Kidney glomerular epithelial cell (primary cell): ENCODE measurements at places on chromosomes 6 and 20.

GRCh38 chr6:166707045-166707444 lies 80.0 kb upstream of the RPS6KA2 start:
- DNase-seq: peak; percentile 15

DNA sequence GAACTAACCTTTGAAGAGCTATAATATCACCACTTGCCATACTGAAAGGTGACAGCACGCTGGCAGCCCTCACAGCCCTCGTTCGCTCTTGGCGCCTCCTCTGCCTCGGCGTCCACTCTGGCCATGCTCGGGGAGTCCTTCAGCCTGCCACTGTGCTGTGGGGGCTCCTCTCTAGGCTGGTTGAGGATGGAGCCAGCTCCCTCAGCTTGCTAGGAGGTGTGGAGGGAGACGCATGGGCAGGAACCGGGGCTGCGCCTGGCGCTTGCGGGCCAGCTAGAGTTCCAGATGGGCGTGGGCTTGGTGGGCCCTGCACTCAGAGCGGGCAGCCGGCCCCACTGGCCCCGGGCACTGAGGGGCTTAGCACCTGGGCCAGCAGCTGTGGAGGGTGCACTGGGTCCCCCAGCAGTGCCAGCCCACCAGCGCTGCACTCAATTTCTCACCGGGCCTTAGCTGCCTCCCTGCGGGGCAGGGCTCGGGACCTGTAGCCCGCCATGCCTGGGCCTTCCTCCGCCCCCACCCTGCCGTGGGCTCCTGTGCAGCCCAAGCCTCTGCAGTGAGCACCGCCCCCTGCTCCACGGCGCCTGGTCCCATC lies 329.7 kb downstream of the LMBRD1 start:
- DNase-seq: no peak

GRCh38 chr6:89932245-89932802 lies 38.1 kb downstream of the GJA10 start:
- no peak for DNase-seq

DNA sequence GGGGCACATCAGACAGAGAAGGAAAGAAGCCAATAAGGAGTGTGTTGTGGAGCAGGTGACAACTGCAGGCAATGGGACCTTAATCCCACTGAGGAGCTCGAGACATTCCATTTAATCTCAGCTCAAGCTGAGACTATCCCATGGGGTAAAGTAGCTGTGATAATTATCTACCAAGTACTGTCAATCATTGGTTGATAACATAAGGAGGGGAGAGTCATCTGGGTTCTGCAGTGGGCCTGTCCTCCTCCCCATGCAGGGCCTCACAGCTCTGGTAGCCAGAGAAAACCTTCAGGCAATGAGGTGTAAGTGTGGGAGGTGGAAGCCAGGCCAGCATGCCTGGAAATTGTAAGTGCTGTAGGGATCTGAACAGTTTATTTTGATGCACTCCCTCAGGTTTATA lies 375.0 kb upstream of the ARID1B start:
- DNase-seq: no peak

DNA sequence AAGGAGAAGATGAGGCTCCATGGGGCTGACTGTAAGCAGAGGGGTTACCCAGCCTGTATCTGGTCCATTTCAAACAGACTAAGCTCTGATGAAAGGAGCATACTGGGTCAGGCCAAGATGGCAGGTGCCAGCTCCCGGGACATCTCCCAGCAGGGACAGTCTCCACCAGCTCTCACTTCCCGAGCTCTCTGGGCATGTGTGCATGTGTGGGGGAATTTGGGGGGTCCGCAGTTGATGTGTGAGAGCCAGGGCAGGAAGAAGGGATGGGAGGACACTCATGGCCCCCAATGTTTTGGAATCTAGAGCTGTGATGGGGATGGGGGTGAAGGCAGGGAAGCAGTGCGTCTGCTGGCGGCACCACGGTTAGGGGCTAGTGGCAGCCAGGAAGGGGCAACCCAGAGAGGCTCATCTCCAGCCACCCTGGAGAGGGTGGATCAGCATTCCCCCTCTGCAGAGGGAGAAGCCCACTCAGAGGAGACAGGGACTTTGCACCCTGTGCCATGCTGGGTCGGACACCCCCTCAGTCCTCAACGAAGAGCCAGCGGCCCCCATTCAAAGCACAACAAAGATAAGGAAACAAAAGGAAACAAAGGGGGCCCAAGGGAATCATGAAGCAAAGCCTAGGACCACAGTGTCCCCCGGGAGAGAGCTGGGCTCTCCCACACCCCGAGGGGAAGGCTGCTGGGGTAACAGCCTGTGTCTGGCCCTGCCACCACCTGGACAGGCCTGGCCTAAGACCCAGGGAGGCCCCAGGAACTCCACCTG lies 52.4 kb downstream of the DSTN start:
- no peak for DNase-seq

DNA sequence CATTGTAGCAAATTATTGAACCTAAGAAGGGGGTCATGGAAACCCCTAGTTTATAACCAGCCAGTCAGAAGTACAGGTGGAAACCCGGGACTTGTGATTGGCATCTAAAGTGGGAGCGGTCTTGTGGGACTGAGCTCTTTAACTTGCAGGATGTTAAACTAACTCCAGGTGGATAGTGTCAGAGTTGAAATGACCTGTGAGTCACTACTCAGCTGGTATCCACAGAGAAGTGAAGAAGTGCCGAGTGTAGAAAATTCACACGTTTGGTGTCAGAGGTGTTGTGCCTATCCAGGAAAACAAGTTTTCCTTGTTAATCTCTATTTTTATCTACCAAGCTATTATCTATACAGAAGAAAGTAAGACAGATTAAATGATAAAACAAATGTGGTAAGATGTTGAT lies 179.7 kb downstream of the ADGRG6 start:
- DNase-seq: peak; percentile 6

DNA sequence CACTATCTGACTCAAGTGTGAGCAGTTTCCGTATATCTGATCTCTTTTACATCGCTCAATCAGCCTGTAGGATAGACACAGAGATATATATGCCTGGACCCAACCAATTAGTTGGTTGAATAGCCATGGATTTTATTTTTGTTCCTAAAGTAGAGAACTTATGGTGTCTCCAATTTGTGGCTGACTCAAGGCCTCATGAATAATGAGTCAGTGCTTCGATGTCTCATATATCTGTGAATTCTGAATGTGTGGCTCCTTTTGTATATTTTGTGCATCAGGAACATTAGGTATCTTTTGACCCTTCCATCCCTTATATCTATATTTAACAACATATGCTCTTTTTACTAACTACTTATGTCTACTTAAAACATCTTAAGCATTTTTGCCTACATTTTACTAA lies 64.5 kb downstream of the OR2B2 start:
- no peak for DNase-seq

- DNase-seq: no peak
Observed at GRCh38 chr20:12965212-12965869, 43.4 kb upstream of the SPTLC3 start.

DNA sequence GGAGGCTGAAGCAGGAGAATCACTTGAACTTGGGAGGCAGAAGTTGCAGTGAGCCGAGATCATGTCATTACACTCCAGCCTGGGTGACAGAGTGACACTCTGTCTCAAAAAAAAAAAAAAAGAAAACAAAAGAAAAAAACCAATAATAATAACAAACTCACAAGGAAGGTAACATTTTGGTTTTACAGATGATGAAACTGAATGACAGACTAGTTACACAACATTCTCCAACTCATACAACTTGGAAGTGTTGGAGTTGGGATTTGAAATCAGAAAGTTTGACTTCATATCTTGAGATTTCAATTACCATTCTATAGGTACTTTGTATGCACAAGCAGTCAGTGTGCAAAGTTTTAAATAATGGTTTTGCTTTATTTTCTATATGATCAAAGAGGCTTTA lies 10.2 kb downstream of the TPD52L1 start:
- DNase-seq: no peak

- peak; percentile 33 for DNase-seq
Observed at GRCh38 chr6:136723780-136724179, 68.5 kb downstream of the MAP3K5 start.

DNA sequence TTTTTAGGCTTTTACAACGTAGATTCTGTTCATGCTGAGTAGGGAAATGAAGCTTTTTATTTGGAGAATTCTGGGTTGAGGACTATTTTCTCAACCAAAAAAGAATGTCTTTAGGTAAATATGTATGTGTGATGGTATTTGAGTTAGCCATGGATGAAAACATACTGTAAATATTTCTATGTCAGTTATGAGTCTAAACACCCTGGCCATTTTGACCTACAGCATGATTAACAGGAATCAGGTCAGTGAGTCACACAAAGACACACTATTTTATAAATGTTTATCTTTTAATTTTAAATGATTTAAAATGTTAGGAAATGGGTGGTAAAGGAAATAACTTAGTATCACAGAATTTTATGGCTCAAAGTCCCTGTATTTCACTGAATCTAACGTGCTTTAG lies 851.7 kb upstream of the MAP3K7 start:
- no peak for DNase-seq

- DNase-seq: no peak
Observed at GRCh38 chr6:113674075-113674474, 183.1 kb upstream of the MARCKS start.

DNA sequence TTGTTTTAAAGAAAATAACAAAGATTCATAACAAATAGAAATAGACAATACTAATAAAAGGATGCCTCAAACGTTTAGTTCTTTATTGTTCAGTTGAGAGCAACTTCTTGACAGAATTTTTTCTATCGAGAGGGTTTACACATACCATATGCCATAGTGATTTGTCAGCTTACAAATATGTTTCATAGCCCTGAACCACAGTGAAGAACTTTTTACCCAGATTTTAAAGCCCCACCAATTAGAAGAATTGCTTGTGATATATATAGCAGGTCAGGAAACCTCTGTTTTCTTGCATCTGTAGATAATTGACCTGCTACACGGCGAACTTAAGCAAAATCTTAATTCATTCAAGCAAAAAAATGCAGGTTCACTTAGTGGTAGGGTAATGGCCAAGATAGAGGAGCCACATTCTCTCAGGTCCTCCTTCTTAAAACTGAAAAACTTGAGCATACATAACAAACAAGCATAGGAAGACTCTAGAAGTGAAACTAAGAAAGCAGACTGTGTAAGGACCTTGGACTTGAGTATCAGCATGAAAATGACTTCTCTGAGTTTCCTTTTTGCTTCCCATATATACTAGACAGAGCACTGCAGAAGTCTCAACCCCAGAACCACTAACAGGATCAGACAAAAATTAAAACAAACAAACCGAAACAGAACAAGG lies 39.5 kb downstream of the CRISP1 start:
- DNase-seq: no peak

- no peak for DNase-seq
Observed at GRCh38 chr6:12126051-12126450, 113.9 kb downstream of the HIVEP1 start.

GRCh38 chr6:18997375-18997826 lies 610.3 kb downstream of the RNF144B start:
- peak; percentile 51 for DNase-seq

- DNase-seq: peak; percentile 90
Observed at GRCh38 chr6:149233056-149233715, 84.3 kb upstream of the TAB2 start.

DNA sequence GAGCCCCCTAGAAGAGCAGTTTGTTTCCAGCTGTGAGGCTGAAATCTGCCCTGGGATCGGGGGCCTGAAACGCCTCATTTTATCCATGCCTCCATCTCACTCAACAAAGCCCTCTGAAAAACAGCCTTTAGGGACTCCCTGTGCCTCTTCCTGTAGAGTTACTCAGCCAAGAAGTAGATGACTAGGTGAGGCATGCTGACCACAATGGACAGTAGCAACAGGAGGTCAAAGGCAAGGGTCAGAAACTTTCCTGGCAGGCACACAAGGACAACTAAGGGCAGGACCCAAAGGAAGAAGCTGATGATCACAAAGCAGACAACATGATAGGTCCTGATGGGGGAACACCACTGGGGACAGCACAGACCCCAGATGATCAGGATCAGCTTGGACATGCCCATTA lies 12.8 kb downstream of the MAS1L start:
- DNase-seq: no peak

- peak; percentile 84 for DNase-seq
Observed at GRCh38 chr6:15948930-15949900, 179.7 kb upstream of the MYLIP start.

- peak; percentile 64 for DNase-seq
Observed at GRCh38 chr6:18415671-18416340, 28.7 kb downstream of the RNF144B start.

GRCh38 chr6:128259730-128260685 lies 260.4 kb downstream of the PTPRK start:
- DNase-seq: no peak
